ENCODE measurements at places on chromosomes 5 and 9. TPM values are rescaled to one million over a fixed set of nuclear protein-coding genes. Genes with fewer than 3 reads are reported as not detected.

DNA sequence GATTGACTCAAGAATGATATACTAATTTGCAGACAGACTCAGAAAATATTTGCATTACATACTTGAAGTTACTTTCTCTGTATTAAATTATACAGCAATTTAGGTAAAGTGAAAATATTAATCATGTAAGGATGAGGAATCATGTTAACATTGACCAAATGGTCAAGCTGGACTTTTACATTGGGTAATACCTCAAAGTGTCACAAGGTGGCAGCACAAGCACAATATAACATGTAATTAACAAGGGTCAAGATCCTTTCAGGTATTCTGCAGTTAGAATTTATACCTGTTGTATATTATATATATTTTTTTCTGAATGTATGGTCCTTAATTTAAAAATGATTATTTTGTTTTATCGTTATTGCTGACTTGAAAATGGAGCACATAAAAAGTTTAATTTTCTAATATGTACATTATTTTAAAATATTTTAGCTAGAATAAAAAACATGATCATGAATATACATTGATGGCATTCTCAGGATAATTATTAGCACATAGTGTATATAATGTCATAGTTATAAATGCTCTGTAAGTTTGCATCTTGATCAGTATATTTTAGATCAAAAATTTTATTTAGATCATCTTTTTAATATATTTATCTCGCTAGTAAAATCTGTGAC is 8.6 kb downstream of the HAPLN1 start:
- no peak for DNase-seq

GRCh38 chr5:55868846-55869245 is 17.7 kb downstream of the IL31RA start:
- no peak for DNase-seq

GRCh38 chr9:81562231-81563019 is 126.9 kb downstream of the TLE1 start:
- DNase-seq, result no peak

DNA sequence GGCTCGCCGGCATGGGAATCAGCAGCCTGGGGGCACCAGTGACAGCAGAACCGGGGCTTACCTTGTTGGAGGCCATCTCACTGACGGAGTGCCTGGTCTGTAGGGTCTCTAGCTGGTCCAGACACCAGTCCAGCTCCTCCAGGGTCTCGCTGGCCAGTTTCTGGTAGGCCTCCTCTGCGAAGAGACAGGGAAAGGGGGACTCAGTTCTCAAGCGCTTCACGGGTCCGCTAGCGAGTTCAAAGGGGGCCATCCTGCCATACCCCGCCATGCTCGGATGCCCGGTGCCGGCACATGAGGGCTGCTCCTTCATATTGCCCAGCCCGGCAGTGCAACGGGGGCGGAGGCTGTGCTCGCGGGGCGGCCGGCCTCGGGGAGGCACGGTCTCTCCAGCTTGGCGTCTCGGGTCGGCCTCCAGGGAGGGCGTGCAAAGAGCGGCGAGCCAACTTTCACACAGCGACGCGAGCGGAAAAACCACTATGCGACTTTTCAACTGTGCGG is 456.0 kb downstream of the RAB3C start:
- no peak for DNase-seq

DNA sequence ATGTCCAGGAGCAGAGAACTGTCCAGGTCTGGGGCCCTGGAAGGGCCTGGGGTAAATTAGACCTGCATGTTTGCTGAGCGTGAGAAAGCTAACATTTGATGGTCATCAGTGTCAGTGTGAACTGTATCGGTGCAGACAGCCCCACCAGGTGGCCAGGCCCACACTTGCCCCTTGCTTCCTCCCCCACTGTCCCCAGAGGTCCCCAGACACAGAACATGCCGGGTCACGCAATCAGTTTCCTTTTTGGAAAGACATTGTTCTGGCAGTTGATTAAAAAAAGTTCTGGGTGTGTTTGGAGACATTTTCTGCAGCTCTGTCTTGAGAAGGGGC is 1.5 kb downstream of the NKD2 start:
- peak; percentile 71 for DNase-seq

DNA sequence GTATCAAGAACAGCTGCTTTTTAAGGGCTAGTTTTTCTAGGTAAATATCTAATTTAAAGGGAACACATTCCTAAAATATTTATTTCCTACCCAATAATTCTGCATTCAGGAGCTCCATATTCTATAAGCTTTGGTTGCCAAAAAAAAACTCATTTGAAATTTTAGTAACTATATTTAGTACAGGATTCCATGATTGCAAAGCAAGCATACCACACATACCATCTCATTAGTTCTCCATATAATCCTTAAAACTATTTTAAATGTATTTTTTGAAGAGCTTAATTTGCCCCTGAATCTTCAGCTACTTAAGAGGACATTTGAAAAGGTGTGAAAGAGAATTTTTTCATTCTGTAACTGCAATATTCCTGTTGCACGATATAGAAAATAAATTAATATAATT is 877.0 kb downstream of the NR2F1-AS1 start:
- DNase-seq, result no peak

- DNase-seq, result peak; percentile 97
These were observed at the start of gene PTTG1 for GRCh38 chr5:160421625-160422258. TSS of gene PTTG1 (plus strand) at chr5:160421855. CDS start at chr5:160422313, 458 bp downstream.

- no peak for DNase-seq
These were observed 5.8 kb upstream of the TRIM41 start for GRCh38 chr5:181217111-181217802.

- no peak for DNase-seq
These were observed 3.6 kb downstream of the CCNG1 start for GRCh38 chr5:163440954-163441353.

PCDHGA7 gene
- 11.8 TPM for total RNA-seq

CWC27 gene
- 19.9 TPM for total RNA-seq

AJM1 gene
- total RNA-seq, result 8.6 TPM

AKNA gene
- 4.5 TPM for total RNA-seq

KCNMB1 gene
- total RNA-seq, result 5.7 TPM

SLIT3 gene
- total RNA-seq, result 16.6 TPM
